ENCODE measurements at places on chromosomes 12 and 14. TPM values are rescaled to one million over a fixed set of nuclear protein-coding genes. Genes with fewer than 3 reads are reported as not detected.

HOXC10 gene
- 1.8 TPM for total RNA-seq

DNA sequence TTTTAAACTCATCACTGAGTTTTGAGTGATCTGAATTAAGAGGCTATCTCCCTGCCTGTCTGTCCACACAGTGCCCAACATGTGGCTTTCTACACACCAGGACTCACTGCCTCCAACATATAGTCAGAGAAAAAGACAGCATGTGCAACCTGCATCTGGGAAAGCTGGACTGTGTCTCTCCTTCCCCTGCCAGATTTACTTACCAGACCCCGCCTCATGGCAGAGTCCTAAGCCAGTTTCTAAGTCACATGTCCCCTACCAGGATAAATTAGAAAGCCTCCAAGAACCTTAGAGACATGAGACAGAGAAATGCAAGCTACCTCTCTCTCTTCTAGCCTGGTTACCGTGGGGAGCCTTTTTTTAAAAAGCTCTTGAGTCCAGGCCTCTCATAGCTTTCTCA lies 2.7 kb upstream of the HDAC7 start:
- DNase-seq = no peak

GRCh38 chr14:75803765-75804164 lies 142.7 kb downstream of the TTLL5 start:
- no peak for DNase-seq

DNA sequence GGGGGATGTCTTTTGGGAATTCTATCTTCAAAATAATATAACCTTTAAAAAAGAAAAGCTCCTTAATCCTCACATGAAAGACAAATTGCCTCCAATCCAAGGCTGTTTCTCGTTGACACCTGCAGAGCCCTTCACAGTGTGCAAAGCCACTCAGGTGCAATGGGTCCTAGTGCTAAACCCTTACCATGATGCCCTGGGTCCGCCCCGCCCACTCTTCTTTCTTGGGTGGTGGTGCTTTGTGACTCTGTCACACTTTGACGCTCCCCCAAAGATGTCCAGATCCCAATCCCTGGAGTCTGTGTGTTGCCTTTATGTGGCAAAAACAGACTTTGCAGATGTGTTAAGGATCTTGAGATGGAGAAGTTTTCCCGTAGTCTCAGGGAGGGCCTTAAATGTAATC lies 29.7 kb downstream of the CLMN start:
- no peak for DNase-seq

CPSF6 gene
- total RNA-seq = 172 TPM

- no peak for DNase-seq
Observed at GRCh38 chr12:112122823-112123690, 2.3 kb upstream of the TRAFD1 start.

A2M gene
- 76.7 TPM for total RNA-seq

- no peak for DNase-seq
Observed at GRCh38 chr12:120069278-120069677, 47.3 kb downstream of the RAB35 start.

KLRF1 gene
- total RNA-seq = not detected

- DNase-seq = no peak
Observed at GRCh38 chr12:129208566-129208965, 355.3 kb downstream of the GLT1D1 start.

DNA sequence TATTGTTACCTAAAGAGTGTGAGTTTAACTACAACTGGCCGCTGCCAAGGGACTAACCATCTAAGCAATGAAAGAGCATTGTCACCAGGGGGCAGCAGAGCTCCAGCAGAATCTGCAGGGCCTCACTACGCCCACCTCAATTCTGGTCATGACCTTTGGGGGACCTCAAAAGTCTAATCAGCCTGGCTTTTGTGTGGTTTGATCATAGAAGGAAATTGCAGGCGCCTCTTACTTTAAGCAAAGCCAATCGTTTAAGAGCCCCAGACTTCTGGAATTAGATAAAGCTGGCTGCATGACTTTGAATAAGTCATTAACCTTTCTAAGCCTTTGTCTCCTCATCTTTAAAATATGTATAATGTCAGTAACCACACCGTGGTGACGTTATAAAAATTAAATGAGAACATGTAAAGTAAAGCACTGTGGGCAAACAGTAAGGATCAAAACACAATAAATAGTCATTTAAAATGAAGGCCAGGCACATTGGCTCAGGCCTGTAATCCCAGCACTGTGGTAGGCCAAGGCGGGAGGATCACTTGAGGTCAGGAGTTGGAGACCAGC lies 58.6 kb downstream of the TBX3 start:
- peak; percentile 77 for DNase-seq

- DNase-seq = no peak
Observed at GRCh38 chr14:56224691-56225681, 106.8 kb downstream of the PELI2 start.

DNA sequence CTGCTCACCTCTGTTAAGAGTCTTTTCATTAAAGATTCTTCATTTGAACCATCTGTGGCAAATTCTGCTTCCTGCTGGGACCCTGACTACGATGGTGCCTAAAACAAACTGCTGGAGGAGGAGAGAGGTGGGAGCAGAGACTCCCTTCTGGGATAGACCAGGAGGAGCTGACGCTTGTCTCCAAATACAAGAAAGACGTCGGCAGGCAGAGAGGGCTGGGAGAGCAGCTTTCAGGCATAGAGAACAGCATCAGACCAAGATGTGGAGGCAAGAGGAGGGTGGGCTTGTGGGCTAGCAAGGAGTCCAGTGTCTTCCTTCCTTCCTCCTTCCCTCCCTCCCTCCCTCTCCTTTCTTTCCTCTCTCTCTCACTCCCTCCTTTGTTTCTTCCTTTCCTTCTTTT lies 358.6 kb downstream of the VRK1 start:
- no peak for DNase-seq

DNA sequence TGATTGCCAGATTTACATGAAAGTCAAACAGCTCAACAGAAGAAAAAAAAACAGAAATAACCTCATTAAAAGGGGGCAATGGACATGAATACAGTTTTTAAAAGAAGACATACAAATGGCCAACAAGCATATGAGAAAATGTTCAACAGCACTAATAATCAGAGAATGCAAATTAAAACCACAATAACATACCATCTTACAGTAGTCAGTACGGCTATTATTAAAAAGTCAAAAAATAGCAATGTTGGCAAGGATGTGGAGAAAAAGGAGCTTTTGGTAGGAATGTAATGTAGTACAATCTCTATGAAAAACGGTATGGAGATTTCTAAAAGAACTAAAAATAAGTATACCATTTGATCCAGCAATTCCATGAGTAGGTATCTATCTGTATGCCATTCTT lies 272.1 kb downstream of the CEP128 start:
- no peak for DNase-seq

GRCh38 chr12:26118308-26118707 lies 6.5 kb downstream of the BHLHE41 start:
- no peak for DNase-seq

DNA sequence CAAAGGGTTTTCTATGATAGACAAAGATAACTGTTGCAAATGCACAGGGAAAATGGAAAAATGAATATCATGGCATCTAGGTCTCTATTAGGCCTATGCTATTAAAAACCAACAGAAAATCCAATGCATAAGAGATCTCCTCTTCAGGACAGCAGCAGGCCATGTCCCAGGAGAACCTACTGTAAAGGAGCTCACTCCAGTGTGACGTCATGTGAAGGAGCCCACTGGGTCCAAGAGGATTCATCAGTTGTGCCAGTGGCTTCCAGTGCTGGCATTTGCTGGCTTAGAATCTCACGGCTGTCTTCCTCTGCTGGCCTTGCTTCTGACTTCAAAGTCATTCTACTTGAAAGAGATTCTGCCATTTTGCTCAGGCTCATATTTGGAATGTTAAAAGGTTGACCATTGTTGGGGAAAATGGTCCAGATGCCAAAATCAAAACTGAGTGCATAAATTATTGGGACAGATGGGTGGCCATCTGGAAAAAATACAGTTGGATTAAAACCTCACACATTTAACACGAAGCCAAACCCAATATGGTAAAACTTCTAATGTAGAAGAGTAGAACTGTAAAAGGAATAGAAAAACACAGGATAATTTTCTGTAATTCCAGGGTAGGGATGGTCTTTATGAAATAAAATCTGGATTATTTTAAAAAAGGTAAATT lies 75.4 kb upstream of the ARID2 start:
- no peak for DNase-seq

EID3 gene
- 3.0 TPM for total RNA-seq

MIP gene
- total RNA-seq = not detected

DNA sequence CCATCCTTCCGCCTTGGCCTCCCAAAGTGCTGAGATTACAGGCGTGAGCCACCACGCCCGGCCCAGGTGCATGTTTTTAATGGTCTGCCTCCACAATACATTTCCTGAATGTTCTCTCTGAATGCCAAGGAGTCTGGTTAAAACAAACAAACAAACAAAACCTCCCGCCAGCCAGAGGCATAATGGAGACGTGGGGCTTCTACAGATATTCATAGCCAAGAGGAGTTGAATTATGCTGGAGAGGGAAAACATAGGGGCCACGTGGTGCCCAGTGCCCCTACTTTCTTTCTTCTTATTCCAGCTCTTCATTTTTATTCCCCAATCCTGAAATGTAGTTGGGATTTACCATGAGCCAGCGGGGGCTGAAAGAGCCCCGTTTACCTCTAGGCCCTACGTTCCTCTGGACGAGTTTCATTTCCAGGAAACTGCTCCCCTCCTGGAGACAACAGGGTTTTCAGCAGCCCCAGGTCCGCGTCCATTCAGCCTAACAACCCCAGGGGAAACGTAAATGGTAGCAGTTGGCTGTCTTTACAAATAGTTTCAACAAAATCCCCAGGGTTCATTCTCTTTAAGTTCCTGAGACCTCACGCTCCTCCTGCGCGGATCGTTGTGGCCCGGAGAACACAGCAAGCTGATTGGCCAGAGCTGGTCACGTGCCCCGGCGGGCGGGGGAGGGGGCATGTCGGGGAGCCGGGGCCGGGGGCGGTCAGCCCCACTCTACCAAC lies 108.5 kb upstream of the ESRRB start:
- DNase-seq = peak; percentile 24

DNA sequence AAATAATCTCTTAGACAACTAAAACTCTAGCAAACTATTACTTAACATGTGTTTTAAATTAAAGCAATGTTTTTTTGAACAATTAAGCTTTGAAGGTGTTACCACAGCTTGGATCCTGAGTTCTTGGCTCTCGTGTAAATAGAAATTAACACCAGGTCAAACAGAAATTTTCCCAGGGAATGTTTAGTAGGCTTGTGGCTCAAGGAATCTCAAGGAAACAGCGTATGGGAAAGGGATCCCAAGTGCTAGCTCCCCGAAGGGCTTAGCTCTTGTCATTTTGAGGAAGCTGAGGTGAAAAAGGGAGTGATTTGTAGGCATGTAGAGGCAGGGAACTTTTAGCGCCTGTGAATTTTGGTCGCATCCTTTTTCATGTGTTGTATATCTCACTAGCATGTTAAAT lies 11.4 kb downstream of the KNTC1 start:
- DNase-seq = no peak

CNTN1 gene
- total RNA-seq = 0.77 TPM

DNA sequence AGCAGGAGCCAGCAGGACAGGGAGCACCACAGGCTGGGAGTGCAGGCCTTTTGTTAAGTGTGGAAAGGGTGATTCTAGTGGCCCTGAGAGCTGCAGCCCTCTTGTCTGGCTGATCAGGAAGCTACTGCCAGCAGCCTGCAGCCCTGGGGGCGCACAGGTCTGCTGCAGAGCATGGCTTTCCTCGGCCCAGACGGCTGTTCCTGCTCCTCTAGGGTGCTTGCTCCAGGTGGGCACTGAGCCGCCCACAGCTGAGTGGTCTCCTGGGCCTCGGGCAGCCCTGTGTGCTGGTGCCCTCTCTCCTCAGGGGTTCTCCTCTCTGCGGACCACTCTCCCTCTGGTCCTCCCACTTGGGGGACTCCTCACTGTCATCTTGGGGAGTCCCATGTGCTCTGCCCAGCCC lies 18.9 kb downstream of the CCDC88C start:
- DNase-seq = no peak

GRCh38 chr12:15689751-15690191 lies 99.4 kb downstream of the EPS8 start:
- DNase-seq = no peak

DNA sequence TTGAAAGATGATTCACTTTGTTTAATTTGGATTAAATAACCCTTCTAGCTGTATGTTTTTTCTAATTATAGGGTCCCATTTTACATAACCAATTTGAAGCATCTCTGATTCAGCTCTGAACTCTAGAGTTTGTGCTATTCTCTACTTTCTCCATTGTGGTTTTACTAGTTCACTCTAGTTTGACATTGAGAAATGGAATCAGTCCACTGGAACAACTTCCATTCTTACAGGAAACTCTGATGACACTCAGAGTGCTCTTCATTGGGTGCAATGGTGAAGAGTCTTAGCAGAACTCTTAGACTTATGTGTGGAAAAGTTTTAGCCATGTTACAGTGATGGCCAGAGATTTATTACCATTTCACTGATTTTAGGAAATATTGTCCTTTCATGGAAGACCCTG lies 140.7 kb downstream of the DYRK2 start:
- DNase-seq = no peak

DNA sequence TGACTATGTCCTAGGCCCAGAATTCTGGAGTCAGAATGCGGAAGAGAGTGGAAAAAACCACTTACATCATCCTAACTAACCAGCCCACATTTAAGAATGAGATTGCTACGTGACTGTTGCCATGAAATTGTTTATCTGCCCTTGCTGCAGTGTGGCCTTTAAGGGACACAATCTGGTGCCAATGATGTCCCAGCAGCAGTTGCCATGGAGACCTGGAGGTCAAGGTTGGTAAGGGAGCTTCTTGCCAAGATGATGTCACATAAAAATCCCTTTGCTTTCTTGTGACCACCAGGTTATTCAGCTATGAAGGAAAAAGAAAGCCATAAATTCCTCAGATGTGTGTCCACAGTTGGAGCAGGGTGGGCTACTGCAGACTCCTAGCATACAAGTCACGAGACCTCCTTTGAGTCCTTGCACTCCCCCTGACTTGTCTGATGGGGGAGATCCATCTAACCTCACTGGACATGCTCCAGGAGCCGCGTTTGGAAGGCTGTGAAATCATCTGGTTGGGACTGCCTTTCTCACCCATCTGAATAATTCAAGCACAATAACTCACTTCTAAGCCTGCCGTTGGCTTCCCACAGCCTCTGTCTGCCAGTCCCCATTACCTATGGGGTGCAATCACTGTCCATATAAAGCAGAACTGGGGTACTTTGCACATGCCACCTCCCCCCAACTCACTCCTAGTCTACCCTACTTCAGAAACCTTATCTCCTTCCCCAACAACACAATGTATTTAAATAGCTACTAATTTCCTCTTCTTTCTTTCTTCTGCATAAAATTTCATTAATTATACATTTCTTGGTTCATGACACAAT lies 165.6 kb downstream of the ZFP36L1 start:
- DNase-seq = no peak

HAL gene
- 0.65 TPM for total RNA-seq

DNA sequence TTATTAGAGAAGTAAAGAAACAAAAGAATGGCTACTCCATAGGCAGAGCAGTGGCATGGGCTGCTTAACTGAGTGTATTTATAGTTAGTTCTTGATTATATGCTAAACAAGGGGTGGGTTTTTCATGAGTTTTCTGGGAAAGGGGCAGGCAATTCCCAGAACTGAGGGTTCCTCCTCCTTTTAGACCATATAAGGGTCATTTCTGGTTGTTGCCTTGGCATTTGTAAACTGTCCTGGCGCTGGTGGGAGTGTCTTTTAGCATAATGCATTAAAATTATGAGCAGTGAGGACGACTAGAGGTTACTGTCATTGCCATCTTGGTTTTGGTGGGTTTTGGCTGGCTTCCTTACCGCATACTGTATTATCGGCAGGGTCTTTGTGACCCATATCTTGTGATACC lies 40.1 kb downstream of the CCDC60 start:
- no peak for DNase-seq
